ENCODE measurements at places on chromosomes 4 and X.

- DNase-seq = no peak
Measured at GRCh38 chrX:103727115-103727514, 16.4 kb downstream of the TMEM31 start.

DNA sequence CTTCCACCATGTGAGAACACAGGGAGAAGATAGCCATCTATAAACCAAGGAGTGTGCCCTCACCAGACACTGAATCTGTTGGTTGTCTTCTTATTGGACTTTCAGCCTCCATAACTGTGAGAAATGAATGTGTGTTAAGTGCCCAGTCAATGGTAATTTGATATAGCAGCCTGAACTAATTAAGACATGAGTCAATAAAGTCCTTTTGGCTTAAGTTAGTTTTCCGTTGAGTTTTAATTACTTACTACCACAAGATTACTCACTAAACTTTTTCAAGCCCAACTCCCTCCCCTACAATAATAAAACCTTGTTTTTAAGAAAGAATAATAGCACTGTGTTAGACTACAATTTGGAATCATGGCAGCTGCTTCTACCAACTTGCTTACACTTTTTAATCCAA is 324.2 kb downstream of the PCDH19 start:
- no peak for DNase-seq

GRCh38 chr4:139691-140090 is 15.4 kb downstream of the ZNF718 start:
- no peak for DNase-seq

GRCh38 chrX:114051667-114052315 is 532.1 kb upstream of the HTR2C start:
- DNase-seq = no peak

GRCh38 chrX:45524296-45524695 is 323.6 kb upstream of the DIPK2B start:
- DNase-seq = no peak

GRCh38 chrX:69988955-69989394 is 60.8 kb downstream of the AWAT2 start:
- DNase-seq = peak; percentile 2

GRCh38 chr4:53730031-53730805 is 138.9 kb upstream of the LNX1 start:
- no peak for DNase-seq

DNA sequence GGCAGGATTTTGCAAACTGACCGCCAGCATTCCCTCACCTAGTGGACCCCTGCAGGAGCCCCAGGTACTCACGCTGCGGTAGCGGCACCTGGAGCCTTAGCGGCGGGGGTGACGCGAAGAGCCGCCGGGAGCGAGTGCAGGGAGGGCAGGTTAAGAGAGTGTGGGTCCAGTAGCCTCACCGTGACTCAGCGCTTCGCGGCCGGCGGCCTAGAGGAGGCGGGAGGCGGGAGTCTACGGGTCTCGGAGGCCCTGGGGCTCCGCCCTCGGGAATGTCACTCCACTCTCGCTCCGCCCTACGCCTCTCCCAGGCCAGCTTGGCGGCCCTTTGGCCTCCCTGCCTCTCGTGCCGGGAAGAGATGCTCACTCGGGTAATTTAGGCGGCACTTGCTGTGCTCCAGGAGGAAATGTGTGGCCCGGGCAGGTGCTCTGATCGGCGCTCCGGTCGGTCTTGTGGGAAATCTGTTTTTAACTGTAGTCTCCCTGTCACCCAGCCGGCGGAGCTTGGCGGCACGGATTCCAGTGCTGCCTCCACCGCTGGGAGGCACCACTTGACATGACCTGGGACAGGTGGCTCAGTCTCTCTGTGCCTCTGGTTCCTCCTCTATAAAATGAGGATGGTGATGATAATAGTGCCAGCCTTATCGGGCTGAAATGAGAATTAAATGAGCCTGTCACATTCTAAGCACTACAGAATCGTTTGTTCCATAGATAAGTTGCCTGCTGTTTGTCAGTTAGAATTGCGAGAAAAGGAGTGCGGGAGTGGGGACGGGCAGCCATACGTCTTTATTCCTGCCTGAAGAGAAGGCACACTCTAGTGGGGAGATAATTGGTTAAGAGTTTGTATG is at the start of gene PIR:
PIR (minus strand) TSS at position 216 of the 845 bp plus-strand sequence. CDS start 2,076 bp downstream, outside the sequence.
- peak; percentile 57 for DNase-seq

- DNase-seq = no peak
Measured at GRCh38 chr4:164876700-164877324, at the start of gene APELA. Gene APELA, plus strand, starts transcription at chr4:164877178. Its CDS starts 154 bp downstream, at chr4:164877332.

DNA sequence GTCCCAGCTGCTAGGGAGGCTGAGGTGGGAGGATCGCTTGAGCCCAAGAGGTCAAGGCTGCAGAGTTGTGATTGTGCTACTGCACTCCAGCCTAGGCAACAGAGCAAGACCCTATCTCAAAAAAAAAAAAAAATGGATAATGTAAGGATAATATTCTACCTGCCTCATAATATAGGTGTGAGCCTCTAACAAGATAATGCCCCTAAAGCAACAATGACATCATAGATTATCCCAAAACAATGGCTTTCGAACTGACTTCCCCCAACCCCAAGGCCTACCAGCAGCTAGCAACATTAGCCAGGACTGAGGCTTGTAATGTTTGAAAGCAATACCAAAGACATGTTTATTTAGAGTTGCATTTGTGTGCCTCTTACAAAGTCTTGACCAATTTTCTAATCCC is 33.9 kb upstream of the ATP6AP2 start:
- DNase-seq = no peak

GRCh38 chr4:13329963-13330362 is 154.2 kb downstream of the RAB28 start:
- DNase-seq = no peak

DNA sequence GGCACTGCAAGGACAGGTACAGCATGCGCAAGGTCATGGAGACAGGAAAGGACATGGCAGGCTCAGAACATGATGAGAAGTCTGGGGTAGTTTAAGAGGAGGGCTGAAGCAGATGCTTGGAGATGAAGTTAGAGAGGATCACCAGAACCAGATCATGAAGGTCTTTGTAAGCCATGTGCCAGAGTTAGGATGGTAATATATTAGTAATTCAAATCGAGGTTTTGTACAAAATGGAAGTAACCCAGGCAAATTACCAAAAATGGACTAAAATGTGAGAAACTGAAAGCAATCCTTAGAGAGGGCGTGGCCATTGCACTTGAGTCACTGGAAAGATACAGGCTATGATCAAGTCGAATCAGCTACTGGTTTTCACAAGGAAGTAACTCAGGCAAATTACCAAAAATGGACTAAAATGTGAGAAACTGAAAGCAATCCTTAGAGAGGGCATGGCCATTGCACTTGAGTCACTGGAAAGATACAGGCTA is 13.5 kb downstream of the RXFP1 start:
- DNase-seq = peak; percentile 17

DNA sequence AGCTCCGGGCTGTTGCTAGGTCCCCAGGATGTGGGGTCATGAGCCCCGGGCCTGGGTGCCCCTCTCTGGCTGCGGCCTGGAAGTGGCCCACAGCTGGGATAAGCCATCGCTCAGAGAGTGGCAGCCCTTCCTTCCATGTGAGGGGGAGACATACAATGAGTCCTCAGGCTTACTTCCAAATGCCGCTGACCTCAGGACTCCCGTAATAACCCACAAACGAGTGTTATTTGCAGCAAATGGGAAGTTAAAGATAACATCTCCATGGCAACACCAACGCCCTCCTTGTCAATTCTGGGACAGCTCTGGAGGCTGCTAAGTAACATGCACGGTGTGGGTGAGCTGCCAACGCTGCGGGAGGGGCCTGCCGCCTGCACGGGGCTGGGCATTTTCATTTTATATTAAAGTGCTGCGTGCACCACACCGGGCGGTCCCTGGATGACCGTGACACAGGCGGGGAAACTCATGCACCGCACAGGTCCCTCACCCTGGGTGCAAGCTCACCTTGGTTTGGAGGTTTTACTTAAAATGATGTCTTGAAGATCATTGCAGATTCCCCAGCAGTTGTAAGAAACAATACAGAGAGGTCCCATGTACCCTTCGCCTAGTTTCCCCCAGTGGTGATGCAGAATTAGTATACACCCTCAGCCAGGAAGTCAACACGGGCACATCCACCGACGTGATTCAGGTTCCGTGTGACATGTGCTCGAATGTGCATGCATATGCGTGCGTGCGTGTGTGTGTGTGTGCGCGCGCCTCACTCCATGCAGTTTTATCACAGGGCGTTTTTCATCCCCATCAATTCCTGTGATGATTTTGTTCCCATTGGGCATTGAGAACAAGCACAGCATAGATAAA is 79.4 kb downstream of the ABLIM2 start:
- no peak for DNase-seq

GRCh38 chr4:47746122-47746521 is 91.7 kb downstream of the CORIN start:
- no peak for DNase-seq

GRCh38 chr4:76898385-76898692 is 395 bp upstream of the SOWAHB start:
- no peak for DNase-seq

DNA sequence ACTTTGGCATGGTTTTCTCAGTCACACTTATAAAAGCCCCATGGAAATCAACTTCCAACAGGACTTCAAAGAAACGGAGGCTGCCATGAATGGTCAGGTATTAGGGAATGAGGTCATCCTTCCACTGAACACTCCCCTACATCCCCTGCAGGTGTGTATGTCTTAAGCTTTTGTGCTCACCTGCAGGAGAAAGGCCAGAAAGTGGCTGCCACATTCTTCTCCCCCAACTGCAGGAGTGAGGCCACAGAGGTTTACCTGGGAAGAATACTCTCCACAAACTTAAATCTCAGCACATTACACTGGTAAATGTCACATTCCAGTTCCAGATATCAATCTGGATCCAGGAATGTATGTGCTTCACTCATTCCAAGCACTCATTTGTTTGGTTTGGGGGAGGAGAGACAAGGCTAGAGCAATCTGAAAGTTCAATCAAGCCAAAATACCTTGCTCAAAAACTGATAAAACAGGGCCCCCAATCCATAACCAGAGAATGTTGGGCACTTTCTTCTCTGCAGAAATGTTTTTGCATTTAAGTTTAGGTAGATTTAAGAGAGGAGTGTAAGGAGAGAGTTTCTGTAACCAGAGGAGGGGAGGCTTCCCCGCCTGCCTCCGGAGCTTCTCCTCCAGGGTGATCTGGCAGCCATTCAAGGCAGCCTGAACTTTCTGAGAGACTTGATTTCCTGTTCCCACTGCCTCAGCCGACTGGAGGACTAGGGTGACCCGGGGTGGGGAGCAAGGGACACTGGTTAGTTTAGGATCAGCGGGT is 15.4 kb downstream of the FAM9C start:
- DNase-seq = no peak

DNA sequence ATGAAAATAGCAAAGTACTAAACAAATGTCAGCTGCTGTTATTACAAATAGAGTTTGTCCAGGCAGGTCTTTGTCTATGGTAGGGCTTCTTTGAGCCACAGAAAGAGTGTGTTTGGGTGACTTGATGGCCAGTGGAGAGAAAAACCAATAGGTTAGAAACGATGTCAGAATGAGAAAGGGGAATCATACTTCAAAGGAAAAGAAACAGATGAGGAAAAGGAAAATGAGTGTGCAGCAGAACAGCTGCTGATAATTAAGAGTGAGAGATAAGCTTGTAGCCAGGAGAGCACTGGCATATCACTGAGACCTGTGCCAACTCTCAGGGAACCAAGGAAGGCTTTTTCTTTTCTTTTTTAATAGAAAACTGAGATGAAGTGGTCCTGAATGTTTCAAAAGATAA is 257.2 kb downstream of the ARHGAP24 start:
- DNase-seq = no peak

DNA sequence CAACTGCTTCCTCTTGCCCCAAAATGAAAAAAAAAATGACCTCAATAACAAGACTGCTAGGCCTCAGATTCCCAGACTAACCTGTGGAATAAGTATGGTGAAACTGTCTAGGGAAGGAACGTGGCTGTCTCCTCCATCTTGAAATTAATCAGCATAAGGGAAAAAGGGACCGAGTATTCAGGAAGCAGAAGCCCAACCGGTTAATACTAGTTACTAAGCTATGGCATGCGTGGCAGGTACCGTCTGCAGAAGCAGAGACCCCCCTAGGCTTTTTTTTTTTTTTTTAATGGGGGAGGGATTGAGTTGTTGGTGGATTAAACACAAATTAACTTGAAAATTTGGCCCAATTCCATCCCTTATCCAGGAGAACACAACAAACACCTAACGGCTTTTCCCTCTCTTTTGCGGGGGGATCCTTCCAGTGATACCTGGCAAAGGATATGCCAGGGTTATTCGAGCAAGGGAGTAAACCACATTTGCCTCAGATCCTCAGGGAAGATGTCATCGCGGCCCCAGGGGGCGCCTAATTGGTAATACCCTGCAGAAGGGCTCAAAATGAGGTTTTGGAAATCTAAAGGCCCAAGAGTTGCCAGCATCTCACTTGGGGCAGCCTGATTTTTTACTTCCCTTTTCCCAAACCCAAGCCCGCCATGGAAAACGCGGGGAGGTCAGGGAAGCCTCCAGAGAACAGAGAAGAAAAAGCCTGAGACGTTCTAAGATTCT is 893 bp downstream of the RLIM start:
- DNase-seq = no peak

- DNase-seq = no peak
Measured at GRCh38 chr4:11743236-11743635, 314.5 kb upstream of the HS3ST1 start.

DNA sequence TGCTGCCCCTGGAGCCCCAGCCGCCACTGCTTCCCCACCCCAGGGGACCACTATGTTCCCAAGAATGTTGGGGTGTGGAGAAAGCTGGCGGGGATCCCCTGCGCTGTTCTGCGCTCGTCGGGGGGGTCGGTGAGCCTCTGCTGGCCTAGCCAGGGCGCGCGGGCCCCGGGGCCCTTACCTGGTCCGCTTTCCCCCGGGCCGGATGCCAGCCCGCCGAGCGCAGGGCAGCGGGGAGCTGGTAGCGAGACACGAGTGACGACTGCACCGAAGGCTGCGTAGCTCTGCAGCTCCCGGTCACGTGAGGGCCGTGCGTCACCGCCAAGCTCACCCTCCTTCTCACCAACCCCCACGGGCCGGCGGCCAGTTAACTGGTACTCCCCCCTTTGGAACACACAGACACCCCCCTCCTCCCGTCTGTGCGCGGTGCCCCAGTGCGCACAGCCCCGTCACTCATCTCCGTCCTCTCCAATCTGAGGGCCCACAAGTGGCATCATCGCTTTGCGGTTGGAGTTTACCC is at the start of gene BEX1:
BEX1 (minus strand) TSS at position 254 of the 517 bp plus-strand sequence. CDS start 897 bp downstream, outside the sequence.
- DNase-seq = peak; percentile 16

GRCh38 chr4:1882850-1883271 is 11.7 kb downstream of the NSD2 start:
- DNase-seq = no peak

DNA sequence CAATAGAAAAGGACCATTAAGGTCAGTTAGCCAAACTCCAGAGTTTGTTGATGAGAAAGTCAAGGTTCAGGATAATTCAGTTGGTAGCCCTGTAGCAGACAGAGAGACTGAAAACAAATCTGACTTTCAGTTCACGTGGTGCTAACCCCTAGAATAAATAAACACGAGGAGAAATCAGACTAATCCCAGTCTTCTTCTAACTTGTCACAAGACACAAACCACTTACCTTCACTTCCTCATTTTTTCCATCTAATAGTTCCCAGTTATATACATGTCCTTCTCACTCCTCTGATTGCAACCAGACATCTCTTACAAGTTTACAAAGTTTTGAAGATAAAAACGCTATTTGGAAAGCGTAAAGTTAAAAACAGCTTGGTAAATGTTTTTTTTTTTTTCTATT is 7.7 kb downstream of the TLR7 start:
- no peak for DNase-seq

- no peak for DNase-seq
Measured at GRCh38 chr4:102268355-102268754, 76.9 kb downstream of the SLC39A8 start.

GRCh38 chr4:180426938-180427337 is 1816.3 kb upstream of the TENM3 start:
- DNase-seq = no peak

All from stimulated activated CD4-positive, alpha-beta T cell treated with anti-CD3 and anti-CD28 coated beads, Interleukin-2, amount 100 ng/mL, for 24 hours (primary cell).